ENCODE measurements at places on chromosomes 2 and 18.

DNA sequence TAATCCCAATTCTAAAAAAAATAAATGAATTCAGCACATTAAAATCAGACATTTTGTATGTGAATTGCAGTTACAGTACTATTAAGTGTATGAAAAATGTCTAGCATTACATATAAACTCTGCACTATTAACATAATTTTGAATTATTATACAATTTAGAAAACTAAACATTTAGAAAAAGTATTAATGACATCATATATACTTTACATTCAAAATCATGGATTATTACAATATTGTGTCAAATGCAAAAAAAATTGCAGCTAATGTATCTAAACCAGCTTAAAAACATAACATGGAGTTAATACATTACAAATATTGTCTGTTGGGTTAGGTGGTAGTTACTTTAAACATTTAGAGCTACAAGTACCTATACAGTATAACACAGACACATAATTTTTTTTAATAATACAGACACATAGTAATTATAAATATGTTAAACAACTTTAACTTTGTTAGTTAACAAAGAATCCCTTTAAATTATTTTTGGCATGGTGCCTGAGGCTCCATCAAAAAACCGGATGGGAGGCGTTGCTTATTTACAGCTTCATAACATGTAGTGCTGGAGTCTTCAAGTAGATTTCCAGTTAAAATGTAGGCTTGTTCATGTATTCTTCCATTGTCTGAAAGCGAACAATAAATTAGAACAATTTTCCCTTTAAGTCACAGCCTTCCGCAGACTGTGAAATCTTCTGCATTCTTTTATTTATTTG is 79.1 kb downstream of the AP1S3 start:
- no peak for DNase-seq

GRCh38 chr2:67283641-67284040 is 113.5 kb upstream of the ETAA1 start:
- DNase-seq: no peak

DNA sequence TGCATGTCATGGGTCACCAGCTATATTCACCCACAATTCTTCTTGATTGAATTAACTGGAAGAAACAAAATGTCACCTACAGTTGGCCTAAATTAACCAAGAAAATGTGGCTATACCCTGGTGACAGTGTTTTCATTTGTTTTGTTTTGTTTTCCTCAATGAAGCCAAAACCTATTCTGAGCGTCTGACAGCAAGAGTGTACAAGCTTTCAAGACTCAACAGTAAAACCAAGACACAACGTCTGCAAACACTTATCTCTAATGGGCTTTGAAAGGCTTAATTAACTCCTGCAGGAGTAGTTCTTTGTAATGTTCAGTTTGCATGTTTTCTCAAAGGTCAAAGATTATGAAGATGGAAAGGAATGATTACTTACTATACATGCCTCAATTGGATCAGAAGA is 827.6 kb upstream of the KLHL29 start:
- DNase-seq: no peak

DNA sequence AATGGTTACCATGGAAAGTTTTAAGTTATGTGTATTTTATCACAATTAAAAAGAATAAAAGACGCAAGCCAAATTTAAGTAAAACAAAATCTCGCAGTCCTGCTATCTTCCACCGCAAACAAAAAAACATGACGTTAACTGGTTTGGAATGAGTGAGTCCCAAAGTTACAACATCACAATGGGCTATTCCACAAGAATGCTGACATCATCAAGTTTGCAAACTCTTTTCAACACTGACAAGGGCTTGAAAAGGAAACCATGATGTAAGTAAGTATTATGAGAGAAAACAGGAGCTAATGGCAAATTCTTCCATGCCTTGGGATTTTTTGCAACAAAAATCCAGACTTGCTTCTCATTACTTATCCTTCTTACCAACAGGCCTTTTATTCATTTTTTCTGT is 31.1 kb downstream of the SIGLEC15 start:
- no peak for DNase-seq

- peak; percentile 35 for DNase-seq
Observed at GRCh38 chr2:1162768-1163584, 212.3 kb downstream of the SNTG2 start.

DNA sequence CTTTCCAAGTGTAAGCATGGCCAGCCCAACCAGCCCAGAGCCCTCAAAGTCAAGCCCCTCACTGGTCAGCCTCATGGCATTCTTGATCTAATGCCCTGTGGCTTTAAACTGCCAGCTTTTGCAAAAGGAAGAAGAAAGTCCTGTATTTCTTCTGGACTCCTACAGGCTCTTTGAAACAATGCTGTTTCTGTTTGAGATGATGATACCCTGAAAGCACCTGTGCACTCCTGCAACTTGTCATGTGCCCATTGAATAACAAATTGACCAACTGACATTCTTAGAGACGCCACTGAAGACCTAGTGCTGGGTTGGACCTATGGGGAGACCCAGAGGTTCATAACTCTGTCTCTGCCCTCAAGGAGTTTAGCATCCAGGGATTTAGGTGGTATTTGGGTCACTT is 82.0 kb upstream of the MSH2 start:
- DNase-seq: no peak

- no peak for DNase-seq
Observed at GRCh38 chr2:73013936-73014335, 57.6 kb downstream of the SFXN5 start.

DNA sequence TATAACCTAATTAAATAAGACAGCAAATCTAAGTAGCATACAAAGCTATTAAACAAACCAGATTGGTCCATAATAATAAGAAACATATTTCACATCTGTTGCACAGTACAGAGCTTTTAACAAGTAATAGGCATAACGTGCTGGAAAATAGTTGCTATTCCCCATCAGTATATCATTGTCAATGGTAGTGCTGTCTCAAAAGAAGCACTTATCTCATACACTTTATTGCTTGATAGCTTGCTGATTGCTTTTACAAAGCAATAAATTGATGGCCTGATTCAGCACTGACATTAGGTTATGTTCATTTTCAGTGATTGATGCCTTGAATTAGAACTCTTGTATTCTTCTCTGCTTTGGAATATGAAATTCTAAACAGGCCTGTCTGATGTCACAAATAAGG is 641.7 kb downstream of the CBLN2 start:
- no peak for DNase-seq

DNA sequence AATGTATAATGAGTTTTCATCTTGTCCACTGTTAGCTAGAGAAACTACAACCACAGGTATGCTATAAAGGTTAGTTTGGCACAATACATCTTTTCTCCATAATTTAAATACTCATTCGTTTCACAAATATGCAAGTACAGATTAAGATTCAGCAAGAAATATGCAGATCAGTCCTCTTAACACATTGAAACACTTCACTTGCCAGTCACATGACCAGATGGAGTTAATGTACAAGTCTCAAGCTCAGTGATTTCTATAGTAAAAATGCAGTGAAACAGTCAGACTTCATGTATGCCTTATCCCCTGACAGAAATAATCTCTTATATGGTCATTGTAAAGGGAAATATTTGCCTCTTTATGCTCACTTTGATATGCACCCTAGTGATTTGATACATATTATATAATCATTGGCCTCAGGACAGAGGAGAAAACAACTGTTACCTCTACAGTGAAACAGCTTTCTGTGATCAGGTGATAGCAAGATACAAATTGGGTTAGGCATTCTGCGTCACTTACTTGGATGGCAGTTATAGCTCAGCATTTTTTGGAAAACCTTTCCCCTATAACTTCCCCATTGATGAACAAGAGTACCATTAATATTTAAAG is 104.6 kb downstream of the TCF4 start:
- DNase-seq: no peak

- peak; percentile 30 for DNase-seq
Observed at GRCh38 chr2:119367472-119368099, 809 bp downstream of the DBI start.

DNA sequence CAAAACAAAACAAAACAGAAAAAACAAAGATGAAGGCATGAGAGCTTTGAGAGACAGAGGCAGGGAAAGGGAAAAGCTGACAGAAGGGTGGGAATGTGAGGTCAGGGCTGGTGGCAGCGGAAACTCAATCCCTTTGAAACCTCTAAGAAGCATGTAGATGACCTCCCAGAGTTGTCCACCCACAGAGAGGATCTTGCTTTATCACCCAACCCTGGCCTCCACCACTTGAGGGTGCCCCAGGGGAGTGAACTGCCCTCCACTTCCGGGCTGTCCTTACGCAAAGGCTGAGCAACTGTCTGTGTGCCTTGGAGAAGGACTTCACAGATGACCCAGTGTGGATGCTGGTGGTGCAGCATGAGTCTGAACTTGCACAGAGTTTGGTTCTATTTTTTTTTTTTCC is 26.7 kb downstream of the PDCL3 start:
- no peak for DNase-seq

DNA sequence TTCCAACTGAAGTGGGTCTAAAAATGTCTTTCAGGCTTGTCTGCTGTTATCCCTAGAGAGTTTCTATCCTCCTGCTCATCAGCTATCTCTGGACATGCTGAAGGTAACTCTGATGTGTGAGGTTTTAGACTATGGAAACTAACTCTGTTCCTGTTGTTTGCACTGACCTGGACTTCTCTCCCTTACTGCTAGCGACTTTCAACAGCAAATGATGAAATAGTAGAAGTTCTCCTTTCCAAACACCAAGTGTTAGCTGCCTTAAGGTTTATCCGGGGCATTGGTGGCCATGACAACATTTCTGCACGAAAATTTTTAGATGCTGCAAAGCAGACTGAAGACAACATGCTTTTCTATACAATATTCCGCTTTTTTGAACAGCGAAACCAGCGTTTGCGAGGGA is 26.9 kb downstream of the RMC1 start:
- DNase-seq: no peak

DNA sequence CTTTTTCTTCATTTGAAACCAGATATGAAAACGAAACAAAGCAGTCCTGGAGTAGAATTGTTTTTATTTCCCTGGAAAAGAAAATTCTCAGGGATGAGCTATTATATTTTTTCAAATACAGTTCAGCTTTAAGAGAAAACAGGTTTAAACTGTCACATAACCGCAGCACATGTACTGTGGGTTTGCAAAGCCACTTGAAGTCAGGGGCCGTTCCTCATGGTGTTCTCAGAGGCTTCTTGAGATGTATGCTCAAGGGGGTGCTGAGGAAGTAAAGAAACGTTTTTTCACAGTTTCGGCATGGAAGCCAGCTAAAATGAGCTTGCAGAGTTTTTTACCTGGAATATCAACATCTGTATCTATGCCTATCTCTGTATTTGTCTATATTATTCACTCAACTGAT is 225.3 kb downstream of the MC4R start:
- DNase-seq: no peak

GRCh38 chr18:64330161-64330560 is 181.3 kb upstream of the LINC00305 start:
- DNase-seq: no peak

DNA sequence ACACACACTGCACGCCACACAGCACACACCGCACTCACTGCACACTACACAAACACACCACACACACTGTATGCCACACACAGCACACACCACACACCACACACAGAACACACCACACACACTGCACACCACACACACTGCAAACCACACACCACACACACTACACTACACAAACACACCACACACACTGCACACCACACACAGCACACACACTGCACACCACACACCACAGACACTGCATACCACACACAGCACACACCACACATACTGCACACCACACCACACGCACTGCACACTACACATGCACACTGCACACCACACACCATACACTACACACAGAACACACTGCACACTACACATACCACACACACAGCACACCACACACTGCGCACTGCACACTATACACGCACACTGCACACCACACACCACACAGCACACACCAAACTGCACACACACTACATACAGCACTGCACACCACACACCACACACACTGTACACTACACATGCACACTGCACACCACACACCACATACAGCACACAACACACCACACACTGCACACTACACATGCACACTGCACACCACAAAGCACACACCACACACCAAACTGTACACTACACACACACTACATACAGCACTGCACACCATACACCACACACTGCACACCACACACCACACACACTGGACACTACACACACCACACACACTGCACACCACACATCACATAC is 59.6 kb downstream of the ASB1 start:
- no peak for DNase-seq

DNA sequence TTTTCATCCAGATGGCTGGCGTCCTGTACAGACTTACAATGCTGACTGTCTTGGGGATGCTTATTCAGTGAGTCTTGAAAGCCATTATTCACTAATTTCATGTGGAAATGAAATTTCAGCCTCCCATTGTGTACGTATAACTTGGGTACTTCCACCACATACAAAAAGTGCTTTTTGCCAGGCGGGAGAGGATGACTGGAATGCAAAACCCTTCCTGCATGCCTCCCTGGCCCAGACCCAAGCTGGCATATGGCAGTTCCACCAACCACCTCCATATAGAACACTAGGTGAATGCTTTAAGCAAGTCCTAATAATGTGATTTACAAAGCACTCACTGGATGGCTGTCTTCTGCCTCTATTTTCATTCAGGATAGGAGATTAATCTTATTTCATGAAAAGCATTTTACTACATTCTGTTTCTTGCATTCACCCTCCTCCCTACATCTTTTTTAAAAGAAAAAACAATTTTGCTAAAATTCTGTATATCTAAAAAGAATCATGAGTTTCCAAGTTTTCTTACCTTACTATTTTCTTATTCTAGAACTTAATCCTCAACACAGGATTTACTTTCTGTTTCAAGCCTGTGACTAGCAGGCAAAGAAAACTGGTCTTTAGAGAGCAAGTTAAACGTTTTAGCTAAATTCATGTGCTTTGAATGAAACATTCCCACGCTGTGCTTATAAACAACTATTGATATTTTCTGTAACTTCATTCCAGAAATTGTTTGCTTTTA is 327.6 kb downstream of the NCKAP5 start:
- no peak for DNase-seq

DNA sequence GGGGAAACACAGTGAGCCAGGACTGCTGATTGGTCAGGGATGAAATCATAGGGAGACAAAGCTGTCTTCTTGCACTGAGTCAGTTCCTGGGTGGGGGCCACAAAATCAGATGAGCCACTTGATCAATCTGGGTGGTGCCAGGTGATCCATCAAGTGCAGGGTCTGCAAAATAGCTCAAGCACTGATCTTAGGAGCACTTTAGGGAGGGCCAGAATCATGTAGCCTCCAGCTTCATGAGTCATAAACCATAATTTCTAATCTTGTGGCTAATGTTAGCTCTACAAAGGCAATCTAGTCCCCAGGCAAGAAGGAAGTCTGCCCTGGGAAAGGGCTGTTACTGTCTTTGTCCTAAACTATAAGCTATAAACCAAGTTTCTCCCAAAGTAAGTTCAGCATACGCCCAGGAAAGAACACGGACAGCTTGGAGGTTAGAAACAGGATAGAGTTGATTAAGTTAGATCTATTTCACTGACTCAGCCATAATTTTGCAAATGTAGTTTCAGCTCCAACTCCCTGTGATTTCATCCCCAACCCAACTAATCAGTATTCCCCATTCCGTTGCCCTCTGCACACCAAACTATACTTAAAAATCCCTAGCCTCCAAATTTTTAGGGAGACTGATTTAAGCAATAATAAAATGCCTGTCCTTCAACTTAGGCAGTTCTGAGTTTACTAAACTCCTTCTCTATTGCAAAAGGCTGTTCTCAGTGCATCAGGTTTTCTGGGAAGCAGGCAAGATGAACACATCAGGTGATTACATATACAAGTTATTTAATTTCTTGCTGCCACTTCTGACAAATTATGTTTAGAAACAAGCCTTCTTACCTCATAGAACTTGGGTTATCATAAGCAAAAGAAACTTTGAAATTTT is 226.9 kb upstream of the SPOPL start:
- DNase-seq: no peak

GRCh38 chr2:170201275-170201674 is 23.3 kb downstream of the MYO3B start:
- no peak for DNase-seq
